ENCODE measurements at places on chromosomes 1 and 21.

GRCh38 chr1:158509471-158510156 is 37.6 kb downstream of the OR10R2 start:
- no peak for DNase-seq

GRCh38 chr1:219359126-219359525 is 185.4 kb downstream of the LYPLAL1 start:
- DNase-seq, result no peak

GRCh38 chr1:16921391-16922185 is at the start of gene CROCC:
CROCC (plus strand) TSS chr1:16921931; CDS start chr1:16922019, 88 bp downstream.
- DNase-seq, result no peak

DNA sequence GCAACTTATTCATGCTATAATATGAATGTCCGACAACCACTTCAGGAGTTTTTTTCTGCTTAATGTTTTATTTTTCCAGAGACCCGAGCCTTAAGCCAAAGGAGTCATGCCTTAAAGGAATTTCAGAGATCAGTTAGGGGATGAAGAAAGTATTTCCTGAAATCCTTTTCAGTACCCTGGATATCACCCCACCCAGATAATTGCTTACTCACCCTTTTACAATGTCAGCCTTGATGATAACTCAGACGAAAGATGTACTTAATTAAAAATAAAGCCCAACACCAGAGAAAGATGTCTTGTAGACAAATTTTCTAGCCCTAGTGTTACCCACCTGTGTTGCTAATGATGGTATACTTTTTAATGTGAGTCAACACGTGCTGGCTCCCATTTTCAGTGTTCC is 124.1 kb downstream of the XCL2 start:
- no peak for DNase-seq

GRCh38 chr1:27970401-27970800 is 10.6 kb downstream of the XKR8 start:
- peak; percentile 67 for DNase-seq

DNA sequence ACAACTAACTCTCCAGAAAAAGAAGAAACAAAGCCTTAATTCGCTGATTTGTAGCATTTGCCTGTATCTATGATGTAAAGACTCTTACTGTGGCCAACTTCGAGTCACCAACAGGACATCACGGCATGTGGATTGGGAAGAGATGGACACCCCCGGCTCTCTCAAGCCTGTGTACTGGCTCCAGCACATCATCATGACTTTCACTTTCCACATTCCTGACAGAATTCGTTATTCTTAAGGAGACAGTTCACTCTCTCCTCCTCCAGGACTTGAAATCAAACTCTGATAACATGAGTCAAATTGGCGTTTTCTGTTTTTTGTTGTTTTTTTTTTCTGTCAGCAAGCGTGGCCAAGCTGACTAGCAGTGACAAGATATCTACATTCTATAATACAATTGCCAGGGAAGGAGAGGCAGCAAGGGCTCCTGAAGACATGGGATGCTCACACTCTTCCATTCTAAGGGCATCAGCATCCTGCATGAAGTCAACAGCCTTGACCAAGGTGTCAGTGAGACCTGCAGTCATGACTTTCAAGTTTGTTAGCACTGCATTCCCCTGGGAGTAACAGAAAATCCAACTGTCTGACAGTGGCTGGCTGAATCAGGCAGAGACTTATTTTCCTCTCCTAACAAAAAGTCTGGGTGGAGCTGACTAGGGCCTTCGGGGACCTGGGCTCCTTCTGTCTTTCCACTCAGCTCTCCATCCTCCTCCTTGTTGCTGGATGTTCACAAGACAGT is 13.3 kb upstream of the TRAF3IP3 start:
- DNase-seq, result no peak

DNA sequence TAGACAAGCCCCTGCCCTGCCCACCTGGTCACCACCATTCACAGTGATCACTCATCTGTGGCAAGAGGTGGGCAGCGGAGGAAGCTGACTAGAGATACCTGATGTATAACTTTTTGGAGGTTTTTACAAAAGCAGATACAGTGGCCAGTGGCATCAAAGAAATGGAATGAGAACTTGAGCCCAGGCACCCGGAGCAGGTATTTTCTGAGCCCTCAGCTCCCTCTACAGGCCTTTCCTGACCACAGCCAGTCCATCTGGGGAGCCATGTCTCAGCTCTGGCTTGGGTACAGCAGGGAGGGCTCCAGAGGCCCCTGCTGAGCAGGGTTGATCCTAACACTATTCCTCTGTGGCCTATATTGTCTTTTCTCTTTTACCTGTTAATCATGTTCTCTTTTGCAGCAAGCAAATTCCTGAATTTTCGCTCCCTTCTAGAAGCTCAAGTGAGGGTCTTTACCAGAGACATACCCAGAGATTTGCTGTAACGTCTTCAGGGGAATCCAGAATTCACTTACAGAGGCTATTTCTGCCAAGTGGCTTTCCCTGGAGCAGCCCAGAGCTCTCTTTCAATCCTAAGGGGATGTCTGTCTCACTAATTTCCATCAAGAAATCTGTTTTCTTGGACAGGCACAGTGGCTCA is 27.3 kb downstream of the GPR157 start:
- DNase-seq, result no peak

GRCh38 chr1:116172666-116173065 is 61.5 kb downstream of the MAB21L3 start:
- DNase-seq, result no peak

- DNase-seq, result no peak
These were observed 9.3 kb upstream of the ARHGAP29 start for GRCh38 chr1:94246692-94247137.

- no peak for DNase-seq
These were observed 57.7 kb upstream of the NUF2 start for GRCh38 chr1:163263818-163264655.

GRCh38 chr1:188188317-188188716 is 1359.6 kb downstream of the PLA2G4A start:
- DNase-seq, result no peak

- DNase-seq, result no peak
These were observed 190.0 kb upstream of the SAMSN1 start for GRCh38 chr21:14736162-14736561.

- DNase-seq, result no peak
These were observed 228.4 kb upstream of the NR5A2 start for GRCh38 chr1:199799116-199799515.

DNA sequence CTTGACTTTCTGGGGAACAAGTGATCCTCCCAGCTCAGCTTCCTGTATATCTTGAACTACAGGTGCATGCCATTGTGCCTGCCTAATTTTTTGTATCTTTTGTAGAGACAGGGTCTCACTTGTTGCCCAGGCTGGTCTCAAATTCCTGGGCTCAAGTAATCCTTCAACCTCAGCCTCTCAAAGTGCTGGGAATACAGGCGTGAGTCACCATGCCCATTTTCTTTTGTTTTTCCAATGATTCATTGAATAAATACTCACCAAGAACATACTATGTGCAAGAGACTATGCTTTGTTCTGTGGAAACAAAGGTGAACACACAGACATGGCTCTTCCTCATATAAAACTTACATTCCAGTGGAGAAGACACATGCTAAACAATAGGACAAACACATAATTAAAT is 407.8 kb upstream of the DAB1 start:
- DNase-seq, result no peak

DNA sequence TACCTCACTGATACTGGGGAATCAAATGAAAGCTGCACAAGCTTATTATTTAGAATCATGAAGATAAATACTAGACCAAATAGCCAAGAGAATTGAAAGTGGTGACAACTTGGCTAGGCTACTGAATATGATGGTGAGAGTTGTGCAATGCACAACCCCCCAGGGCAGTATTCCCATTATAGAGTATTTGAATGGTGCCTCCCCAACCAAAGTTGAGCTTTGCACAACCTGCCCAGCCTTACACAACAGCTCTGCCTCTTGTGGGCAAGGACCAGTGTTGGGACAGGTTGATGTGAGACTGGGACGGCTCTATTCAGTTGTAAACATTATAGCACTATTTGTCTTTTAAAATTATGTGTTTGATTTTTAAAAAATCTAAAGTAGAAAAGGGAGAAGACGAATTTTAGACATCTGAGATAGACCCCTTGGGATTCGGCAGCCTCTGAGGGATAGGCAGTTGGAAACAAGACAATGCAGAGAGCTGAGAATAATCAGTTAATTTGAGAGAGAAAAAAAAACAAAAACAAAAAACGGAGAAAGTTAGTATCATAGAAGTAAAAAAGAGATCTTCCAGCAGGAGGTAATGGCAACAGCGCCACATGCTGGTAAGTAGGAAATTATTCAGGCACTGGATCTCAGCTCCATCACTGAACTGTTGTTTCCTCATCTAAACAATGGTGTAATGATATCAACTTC is 91.0 kb upstream of the KCNA3 start:
- peak; percentile 38 for DNase-seq

DNA sequence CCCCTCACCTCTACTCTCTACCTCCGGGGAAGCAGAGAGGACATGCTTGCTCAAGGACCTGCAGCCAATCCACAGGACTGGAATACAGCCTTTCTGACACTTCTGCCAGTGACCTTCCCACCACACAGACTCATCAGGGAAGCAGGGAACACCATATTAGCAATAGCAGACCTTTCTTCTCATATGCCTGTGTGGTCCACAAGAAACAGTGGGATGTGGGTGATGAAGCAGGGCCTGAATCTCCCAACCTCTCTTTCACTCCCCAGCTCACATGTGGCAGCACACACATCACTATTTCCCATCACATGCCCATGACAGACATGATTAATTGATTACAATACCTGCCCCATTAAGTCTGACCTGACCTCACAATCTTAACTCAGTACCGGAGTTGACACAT is 695.1 kb downstream of the MATN1 start:
- DNase-seq, result no peak

GRCh38 chr1:11671544-11672286 is 7.7 kb downstream of the FBXO6 start:
- DNase-seq, result no peak

DNA sequence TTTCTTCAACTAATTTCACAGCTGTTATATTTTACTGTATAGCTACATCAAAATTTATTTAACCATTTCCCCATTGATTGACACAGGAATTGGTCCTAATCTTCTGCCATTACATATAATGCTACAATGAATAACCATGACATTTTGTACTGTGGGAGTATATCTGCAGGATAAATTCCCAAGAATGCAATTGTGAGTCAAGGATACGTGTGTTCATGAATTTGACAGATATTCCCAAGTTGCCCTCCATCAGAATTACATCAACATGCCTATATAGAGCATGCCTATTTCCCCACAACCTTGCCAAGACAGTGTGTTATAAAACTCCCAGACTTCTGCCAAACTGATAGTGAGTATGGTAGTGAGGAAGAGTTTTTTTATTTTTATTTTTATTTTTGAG is 2.7 kb upstream of the TIE1 start:
- DNase-seq, result no peak

GRCh38 chr1:94384485-94385265 is 33.5 kb upstream of the ABCD3 start:
- no peak for DNase-seq

DNA sequence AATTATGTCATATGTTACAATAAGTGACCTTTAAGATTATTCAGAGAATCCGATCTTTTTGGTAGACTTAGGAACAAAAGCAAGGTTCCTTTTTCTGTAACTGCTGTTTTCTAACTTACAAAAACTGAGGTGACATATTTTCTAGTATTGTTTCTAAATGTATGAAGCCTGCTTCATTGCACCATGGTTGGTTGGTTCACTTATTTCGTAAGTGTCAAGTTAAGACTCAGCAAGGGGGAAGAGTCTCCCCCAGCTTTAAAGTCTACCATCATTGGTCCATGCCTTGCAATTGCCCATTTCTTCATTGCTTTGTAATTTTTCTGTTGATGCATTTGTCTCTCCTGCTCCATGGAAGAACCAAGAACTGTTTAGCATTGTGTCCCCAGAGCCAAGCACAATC is 136.9 kb downstream of the DISC1 start:
- no peak for DNase-seq

GRCh38 chr1:247322849-247323586 is 8.6 kb downstream of the ZNF496 start:
- no peak for DNase-seq

- no peak for DNase-seq
These were observed 200.6 kb downstream of the BRINP3 start for GRCh38 chr1:190277107-190277506.

DNA sequence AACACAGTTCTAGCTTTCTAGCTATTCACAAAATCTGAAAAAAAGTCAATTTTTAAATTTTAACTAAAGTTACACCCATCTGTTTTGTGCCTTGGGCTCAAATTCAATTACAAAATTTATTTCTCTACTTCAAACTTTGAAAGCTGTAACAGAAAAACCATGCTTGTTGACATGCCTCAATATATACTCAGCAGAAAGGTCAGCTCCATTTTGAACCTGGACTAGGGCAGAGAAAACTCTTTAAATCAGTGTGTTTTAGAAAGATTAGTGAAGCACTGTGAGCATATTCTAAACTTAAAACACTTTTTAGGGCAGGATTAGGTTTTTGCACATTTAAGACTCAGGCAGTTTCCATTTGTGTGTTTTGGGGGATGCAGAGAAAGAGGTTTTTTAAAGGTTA is 34.4 kb downstream of the SPRTN start:
- no peak for DNase-seq

- DNase-seq, result no peak
These were observed 27.0 kb upstream of the PRSS38 start for GRCh38 chr1:227788271-227789083.

GRCh38 chr1:3056641-3057040 is 12.4 kb upstream of the PRDM16 start:
- no peak for DNase-seq

DNA sequence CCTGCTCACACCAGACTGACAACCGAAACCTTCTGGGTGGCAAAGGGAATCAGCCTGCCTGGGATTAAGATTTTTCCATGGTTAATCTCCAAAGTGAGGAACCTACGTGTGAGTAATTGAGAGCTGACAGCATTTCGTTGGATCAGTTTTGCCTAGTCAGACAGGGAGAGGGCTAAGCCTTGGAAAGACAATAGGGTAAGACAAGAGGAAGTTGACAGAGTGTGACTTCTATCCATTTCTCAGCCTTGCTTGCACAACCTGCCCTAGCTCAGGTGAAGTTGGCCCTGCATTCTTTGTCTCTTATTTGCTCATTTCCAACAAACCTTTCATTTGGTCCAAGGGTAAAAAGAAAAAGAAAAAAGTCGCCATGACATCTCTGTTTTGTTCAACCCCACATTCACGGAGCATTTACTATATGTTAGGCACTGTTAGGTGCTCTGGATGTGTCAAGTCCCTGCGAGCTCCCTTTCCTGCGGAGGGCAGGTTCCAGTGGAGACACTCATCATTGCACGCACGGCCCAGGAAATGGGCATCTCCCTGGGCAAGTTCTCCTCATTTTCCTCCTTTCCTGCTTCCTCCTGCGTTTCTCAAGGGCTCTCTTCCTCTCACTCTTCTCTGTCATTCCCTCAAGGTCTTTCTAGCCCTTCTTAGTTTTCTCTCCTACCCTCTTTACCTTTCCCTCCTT is 23.3 kb downstream of the KIRREL1 start:
- DNase-seq, result no peak

- DNase-seq, result peak; percentile 60
These were observed 1.2 kb upstream of the RNF11 start for GRCh38 chr1:51234721-51235425.

DNA sequence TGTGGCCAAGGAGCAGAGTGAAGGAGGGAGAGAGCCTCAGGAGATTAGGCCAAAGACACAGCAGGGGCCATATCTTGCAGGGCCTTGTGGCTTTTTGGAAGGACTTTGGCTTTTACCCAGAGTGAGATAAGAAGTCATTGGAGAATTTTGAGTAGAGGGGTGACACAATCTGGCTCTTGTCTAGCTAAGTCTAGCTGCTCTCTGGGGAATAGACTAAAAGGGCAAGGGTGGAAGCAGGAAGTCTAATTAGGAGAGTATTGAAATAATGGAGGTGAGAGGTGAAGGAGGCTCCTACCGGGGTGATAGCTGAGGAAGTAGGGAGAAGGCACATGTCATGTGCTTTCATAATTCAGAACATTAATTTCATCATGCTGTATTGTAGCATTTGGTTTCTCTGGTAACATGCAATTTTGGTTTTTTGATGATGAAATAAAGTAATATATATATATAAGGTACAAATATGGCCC is 34.3 kb upstream of the KCNA3 start:
- DNase-seq, result no peak

Measured in dorsolateral prefrontal cortex (tissue), 122 donors.